GM23338 (cell line): ENCODE measurements at places on chromosomes 6 and 20.

GRCh38 chr6:21996425-21997118 is 300.3 kb downstream of the PRL start:
- no peak for DNase-seq

GRCh38 chr6:51001399-51001798 is 182.7 kb downstream of the TFAP2B start:
- no peak for DNase-seq

- peak; percentile 83 for DNase-seq
Measured at GRCh38 chr20:21101453-21101931, 4.7 kb downstream of the LINC00237 start.

DNA sequence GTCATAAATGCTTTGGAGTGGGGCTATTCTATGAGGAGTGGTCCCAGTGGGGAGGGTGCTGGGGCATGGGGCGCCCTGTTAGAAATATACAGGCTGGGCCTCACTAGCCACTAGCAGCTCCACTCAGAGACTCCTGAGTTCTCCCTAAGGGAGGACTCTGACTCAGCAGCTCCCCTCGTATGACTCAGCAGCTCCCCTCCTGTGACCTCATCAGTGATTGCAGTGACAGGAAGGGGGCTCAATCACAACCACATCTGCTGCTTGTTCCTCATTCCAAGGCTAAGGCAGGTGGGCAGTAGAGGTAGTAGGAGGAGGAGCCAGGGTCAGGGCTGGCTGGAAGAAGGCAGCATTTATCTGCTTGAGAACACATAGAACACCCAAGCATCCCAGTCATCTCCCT is 73.7 kb downstream of the PRND start:
- DNase-seq: peak; percentile 53

- DNase-seq: peak; percentile 94
Measured at GRCh38 chr20:63955827-63956663, at the start of gene UCKL1. Gene UCKL1, minus strand, starts transcription at chr20:63956416. Its CDS starts 44 bp downstream, at chr20:63956372.

DNA sequence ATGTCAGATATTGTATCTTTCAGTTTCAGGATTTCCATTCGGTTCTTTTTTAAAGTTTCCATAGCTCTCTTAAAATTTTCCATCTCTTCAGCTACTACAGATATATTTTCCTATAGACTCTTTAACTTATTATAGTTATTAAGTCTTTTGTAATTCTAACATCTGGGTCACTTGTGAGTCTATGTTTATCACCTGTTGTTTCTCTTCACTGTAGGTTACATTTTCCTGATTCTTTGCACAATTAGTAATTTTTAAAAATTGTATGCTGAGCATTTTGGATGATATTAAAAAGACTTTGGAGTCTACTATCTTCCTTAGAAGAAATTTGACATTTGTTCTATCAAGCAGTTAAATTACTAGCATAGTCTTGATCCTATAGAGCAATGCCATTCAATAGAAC is 140.7 kb downstream of the QRSL1 start:
- DNase-seq: no peak
